ENCODE measurements at places on chromosomes 12 and 14.
A peak's percentile ranks its signal among the peaks of the same experiment; 100 is the strongest.

DNA sequence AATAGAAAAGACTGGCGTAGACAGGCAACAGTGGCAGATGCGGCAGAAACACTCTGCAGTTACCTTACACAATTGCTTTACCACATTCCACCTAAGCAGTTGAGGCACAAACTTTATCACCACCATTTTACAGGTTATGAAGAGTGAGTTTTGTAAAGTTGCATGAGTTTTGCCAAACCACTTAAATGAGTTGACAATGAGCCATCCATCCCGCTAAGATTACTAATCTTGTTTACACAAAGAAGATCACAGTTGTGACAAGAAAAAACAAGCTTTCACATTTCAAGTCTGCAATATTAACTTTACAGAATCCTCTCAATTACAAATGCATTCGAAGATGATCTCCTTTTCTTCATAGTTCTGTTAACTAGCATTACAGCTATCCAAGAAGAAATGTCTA lies 1.8 kb downstream of the TMCC3 start:
- no peak for DNase-seq

DNA sequence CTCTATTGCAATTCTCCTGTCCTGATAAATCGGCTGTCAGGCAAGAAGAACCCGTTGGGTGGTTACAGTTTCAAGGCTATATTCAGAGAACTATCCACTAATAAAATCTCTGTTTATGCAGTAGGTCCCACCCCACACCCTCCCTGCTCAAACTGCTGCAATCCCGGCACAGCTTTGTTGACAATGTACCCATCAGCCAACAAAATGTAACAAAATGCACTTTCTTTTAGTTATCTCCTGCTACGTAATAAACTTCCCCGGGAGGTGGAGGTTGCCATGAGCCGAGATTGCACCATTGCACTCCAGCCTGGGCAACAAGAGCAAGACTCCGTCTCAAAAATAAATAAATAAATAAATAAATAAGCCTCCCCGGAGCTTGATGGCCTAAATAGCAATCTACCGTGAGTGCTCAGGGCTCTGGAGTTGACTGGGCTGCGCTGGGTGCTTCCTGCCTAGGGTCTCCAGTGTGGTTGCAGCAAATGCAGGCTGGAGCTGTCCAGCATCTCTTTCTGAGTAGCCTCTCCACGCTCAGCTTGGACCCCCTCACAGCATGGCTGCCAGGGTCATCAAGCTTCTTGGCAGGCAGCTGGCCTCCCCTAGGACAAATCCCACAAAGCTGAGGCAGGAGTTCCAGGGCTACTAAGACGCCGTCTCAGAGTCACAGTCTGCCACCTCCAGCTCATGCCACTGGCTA lies 43.2 kb upstream of the FBRSL1 start:
- no peak for DNase-seq

GRCh38 chr12:19575337-19576243 lies 136.3 kb downstream of the AEBP2 start:
- DNase-seq, result peak; percentile 0

- DNase-seq, result no peak
These were observed 3.4 kb upstream of the PPM1A start for GRCh38 chr14:60245380-60246177.

GRCh38 chr14:56744016-56744415 lies 66.3 kb downstream of the OTX2 start:
- DNase-seq, result no peak

DNA sequence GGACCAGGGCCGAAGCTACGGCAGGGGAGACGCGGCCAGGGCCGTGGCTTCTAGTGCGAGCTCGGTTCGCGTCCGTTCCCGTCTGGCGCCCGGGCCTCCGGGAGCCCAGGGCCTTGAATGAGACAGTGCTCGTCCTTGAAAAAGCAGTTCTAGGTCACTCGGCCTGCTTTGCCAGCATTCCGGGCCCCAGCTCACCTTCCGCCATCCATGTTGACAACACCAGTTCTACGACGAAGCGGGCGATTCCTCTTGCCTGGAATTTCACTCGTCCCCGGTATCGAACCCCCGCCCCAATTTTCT lies 4.5 kb downstream of the OR10AD1 start:
- DNase-seq, result no peak

- DNase-seq, result no peak
These were observed 476.3 kb downstream of the LRIG3 start for GRCh38 chr12:58443981-58444371.

DNA sequence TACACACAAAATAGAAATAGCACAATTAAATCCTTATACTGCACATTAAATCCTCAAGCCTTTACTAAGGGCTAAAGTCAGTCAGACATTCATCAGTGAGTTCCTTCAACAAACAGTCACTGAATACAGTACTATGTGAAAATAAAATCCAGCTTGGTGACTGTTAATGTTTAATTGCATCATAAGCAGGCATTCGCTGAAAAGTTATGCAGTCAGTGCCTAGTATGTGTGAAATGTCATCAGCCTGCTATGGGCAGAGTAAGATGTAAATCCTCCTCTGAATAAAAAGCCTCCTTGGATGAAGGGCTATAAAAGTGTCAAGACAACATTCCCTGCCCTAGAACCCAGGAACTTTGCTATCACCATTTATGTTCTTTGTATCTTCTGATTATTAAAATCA lies 116.4 kb downstream of the PRICKLE1 start:
- DNase-seq, result no peak

GRCh38 chr14:68707482-68707881 lies 85.4 kb downstream of the ZFP36L1 start:
- DNase-seq, result no peak

DNA sequence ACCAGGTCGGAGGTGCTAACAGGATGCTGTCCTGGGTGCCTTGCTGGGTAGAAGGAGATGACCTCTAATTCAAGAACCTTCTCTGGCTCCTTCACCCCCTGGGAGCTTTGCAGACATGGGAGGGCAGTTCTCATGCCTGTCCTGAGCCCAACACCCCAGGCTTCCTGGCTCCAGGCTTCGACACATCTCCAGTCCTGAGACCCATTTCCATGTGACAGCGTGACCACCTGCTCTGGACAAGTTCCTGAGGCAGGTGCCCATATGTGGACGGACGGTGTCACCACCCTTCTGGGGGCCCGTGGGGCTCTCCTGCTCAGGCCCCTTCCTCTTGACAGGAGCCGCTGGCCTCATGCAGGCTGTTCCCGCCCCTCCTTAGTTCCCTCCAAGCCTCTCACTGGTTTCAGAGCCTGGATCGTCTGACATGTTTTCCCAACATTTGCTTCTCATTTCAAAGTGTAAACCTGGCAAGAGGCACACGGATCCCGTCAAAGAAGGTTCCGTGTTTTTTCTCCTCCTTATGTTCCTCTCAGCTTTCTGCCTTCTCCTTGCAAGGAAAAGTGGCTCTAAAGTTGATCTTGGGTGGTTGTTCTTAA lies 291.9 kb upstream of the RTL1 start:
- no peak for DNase-seq

DNA sequence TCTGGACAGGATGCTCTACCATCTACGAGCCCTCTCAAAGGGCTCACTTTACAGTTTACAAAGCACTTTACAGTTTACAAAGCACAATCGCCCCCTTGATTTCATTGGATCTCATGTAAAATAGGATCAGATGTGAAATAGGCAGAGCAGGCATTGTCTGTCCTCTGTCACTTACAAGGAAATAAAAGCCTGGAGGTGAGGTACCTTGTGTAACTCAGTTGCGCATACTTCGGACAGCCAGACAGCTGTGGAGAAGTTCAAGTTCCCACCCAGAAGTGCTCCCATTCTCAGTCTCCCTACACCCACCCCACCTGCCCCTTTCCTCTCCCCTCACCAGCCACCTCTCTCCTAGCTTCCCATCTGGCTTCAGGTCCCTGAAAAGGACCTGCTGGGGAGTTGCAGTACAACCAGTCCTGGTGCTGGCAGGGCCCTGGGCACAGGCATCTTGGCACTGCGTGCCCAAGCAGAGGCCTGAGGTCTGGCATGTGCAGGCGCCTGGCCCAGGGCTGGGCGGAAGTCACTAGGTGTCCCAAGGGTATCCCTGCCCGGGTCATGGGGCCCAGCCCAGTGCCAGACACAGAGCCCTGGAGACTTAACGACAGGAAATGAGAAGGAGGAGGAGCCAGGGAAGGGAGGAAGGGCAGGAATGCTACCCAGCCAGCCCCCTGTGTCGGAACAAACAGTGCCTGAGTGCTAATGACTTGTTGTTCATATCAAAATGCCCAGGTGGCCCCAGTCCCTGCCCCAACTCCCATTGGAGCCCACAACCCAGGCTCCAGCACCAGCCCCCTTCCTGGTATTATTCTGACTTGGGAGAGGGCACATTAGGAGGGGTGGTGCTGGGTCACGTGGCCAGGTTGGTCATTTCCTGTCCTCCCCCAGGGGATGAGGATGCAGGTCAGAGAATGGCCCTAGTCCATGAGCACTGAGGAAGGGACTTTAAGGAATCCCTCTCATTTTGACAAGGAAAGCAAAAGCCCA lies 5.4 kb downstream of the RAPGEF3 start:
- DNase-seq, result no peak

- no peak for DNase-seq
These were observed 114.6 kb upstream of the MAP1LC3B2 start for GRCh38 chr12:116444590-116444943.

DNA sequence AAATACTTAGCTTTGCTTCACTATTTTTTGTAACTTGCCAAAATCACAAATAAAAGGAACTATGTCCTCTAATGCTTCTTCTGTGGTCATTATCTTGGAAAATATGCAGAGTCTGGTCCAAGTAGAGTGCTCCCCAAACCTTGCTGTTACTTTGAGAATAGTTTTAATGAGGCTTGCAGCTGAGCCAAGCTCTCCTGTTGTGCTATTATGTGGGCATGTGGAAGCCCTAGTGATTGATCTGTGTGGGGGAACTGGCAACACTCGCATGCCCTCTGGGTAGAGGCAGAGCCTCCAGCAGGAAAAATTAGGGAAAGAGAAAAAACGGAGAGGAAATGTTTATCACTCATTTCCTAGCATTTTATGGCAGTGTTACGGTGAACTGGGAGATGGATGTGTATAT lies 473.1 kb downstream of the EGLN3 start:
- no peak for DNase-seq

DNA sequence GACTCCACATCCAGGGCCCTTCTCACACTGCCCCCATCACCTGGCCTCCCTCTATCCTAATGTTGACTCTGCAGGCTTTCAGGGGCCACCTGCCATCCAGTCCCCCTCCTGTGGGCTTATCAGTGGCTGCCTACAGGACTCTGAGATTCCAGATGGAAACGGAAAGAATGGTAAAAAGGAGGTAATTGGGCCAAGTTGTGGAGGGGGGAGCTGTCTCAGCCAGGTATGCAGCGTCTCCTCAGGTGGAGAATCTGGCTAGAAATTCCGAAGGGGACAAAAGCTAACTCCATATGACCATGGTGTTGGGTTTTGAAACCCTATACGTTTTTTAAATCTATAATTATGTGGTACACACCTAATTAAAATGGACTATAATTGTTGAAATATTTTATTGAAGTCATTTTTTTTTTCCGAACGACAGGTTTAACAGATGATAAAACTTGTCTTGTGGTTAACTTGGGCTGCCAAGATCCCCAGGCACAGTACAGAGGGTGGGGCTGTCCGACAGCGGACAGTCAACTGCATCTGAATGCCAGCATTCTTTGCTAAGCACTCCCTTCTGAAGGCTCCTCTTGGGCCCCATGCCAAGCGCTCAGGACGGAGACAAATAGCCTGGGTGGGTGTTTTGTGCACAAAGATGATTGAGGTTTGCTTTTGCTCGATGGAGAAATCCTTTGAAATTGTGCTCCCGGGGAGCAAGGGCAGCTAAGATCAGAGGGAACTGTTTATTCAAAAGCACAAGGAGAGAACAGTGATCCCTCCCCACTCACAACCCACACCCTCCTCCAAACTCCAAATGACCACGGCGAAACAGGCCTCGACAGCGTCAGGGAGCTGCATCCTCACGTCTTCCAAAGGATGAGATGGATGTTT lies 365.6 kb downstream of the BCL11B start:
- DNase-seq, result no peak

GRCh38 chr12:30482650-30483049 lies 213.0 kb downstream of the IPO8 start:
- no peak for DNase-seq

DNA sequence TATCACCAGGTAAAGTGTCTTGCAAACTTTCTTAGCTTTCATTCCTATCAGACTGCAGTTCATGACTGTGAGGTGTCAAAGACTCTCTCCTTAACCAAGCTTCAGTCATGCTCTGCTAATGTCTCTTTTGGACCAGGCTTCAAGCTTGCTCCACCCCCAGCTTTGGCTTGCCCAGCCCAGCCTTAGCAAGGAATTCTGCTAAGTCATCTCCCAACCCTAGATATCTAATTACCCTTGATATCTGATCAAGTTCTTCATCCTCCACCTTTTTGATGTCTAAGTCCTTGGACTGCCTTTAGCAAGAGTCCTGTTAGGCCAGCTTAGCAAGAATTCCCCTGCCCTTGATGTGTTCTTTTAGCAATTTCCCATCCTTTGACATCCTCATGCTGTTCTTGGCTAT lies 108.9 kb upstream of the FGD4 start:
- DNase-seq, result no peak

- no peak for DNase-seq
These were observed 115.4 kb downstream of the SINHCAF start for GRCh38 chr12:31210541-31210940.

GRCh38 chr14:90844321-90844720 lies 28.1 kb upstream of the TTC7B start:
- DNase-seq, result no peak

GRCh38 chr14:90345239-90345557 lies 13.5 kb upstream of the NRDE2 start:
- DNase-seq, result no peak

- DNase-seq, result no peak
These were observed 2.3 kb downstream of the ETV6 start for GRCh38 chr12:11651785-11652184.

- DNase-seq, result no peak
These were observed 17.1 kb downstream of the NUBPL start for GRCh38 chr14:31578266-31578665.

- DNase-seq, result peak; percentile 42
These were observed 62.5 kb downstream of the DRAM1 start for GRCh38 chr12:101939856-101940265.

DNA sequence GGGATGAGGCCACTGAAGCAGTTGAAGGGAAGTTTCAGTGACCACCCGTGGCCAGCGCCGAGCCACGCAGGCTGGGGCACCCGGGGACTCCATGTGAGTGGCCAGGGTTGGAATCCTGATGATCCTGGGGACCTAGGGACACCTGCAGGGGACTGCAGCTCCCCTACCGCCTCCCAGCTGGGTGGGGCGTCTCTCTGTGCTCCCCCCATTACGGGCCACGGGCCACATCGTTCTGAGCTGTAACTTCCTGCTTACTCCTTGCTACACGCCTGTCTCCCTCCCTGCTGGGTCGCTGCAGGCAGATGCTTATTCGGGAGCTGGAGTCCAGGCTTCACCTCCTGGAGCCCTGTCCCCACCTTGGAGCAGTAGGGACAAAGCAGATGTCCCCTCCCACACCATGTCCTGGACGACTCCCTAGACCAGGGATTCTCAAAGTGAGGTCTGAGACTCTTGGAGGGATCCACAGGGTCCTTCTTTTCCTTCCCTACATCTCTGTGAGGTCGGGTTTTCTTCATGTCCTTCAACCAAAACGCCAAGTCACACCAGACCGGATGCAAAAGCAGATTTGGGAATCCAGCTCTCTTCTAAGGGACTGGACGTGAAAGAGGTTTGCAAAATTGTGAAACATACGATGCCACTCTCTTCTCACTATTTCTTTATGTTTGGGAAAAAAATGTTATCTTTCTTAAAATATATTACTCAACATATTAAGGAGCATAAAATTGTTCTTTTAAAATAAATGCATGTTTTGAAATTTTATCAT lies 85.9 kb upstream of the NCOR2 start:
- no peak for DNase-seq

All from NCI-H1436 (cell line).